ENCODE measurements at places on chromosomes 4 and X.

GRCh38 chr4:118086344-118086743 lies 52.1 kb downstream of the NDST3 start:
- no peak for DNase-seq

DNA sequence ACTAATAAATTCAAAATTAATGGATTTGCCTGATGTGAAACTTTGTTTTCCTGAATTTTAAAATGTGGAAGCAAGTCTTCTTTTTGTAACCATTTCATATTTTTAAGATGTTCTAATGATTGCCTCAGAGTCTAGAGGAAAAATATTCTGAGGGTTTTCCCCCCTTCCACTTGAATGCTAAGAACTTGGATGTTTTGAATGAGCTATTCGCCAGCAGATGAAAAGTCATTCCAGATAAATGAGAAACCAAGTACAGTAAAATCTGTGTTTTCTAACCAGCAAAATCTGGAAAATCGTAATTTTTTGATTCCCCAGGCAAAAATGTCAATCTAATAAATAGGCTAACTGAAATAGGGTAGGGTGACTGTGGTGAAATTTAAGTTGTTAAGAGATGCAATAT lies 45.6 kb downstream of the SLIT2 start:
- DNase-seq, result no peak

- no peak for DNase-seq
These were observed 1022.4 kb upstream of the DIAPH2 start for GRCh38 chrX:95662200-95662599.

GRCh38 chr4:128600410-128600809 lies 209.1 kb upstream of the JADE1 start:
- peak; percentile 20 for DNase-seq

DNA sequence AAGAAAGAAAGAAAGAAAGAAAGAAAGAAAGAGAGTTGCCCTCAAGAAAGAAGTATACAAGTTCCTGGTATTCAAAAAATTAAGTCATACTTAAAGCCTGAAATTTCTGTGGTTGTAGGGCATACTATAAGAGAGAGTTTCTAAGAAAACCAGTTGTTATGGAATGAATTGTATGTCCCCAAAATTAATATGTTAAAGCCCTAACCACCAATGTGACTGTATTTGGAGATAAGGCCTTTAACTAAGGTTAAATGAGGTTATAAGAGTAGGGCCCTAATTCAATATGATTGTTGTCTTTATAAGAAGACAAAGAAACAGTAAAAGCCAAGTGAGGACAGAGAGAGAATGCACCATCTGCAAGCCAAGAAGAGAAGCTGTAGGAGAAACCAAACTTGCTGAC lies 521.1 kb downstream of the CCSER1 start:
- DNase-seq, result no peak

Measured in amygdala (tissue), 56 donors.